ENCODE measurements at places on chromosomes 3 and 15.
A peak's percentile ranks its signal among the peaks of the same experiment; 100 is the strongest.

DNA sequence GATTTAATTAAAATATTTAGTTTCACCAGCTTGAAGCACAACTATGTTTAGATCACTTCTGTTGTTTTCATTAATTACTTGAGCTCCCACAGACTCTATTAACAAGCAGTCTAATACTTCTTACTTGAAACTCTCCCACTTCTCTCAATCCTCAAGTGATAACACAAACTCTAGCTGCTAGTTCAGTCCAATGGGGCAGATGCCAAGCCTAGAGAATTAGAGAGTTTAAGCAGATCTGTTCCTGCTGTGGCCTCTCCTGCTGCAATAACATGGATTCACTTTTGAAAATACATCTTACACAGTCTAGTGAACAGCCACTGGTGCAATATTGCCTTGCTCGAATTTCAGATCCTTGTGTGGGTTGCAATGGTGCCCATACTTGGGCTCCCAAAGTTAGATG is 566.4 kb upstream of the SGO1 start:
- no peak for DNase-seq

GRCh38 chr3:9244495-9245183 is 4.8 kb downstream of the SRGAP3 start:
- DNase-seq: peak; percentile 17

DNA sequence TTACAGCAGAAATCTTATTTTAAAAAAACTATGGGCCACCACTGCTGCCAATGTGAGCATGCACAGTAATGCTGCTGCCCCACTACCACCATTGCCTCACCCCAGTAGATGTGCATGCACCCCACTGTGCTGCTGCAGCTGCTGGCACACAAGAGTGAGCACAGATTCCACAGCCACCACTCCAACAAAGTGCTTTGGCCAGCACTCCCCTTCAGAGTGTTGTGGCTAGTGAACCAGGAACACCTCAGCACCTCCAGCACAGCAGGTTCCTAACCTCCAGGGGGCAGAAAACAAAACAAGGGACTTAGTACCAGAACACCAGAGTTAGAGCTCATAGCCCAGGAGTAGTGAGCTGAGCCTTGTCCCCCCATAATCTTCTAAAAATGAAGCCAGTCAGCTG is 629.6 kb downstream of the PYDC2 start:
- DNase-seq: peak; percentile 68

DNA sequence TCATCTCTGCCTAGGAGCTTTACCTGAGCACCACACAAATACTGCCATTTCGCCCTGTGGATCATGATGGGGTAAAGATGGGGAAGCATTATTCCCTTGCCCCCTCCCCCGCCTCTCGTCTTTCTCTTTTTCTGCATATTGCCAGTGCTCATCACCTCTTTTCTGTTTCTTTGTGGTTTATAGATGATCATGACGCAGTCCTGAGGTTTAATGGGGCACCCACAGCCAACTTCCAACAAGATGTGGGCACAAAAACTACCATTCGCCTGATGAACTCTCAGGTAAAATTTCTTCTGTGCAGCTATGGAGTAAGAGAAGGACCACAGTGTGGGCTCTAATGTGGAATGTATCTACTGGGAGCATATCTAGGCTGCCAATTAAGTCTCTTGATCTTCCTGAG is 88.2 kb downstream of the RPL39L start:
- no peak for DNase-seq

DNA sequence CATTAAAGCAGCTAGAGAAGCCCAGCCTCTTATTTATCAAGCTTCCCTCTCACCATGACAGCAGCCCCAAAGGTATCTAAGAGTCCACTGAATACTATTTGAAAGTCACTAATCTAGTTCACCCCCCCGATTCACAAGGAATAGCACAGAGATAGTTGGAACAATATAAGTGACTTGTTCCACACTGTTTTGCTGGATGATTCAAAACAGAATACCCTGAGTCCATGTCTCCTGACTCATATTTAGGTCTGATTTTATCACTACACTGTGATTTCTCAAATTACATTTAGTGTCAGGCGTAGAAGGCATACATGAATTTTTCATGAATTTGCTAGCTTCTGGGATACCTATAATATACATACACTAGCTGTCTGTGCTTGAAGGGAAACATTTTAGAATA is 18.7 kb upstream of the EOGT start:
- no peak for DNase-seq

DNA sequence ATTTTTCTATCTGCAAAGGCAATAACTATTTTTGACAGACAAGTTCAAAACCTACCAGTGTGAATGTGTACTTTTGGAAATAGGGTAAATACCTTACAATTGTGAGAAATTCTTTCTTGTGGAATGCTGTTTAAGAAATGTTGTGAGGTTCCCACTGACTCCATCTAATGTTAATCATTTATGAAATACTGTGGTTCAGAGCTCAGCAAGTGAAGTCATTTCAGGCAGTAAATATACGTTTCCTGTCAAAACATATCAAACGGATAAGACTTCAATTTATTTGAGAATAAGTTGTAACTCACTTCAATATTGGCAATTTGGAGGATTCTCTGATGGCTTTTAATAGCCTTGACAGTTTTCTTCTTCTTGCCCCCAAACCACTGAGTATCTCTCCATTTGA is 16.4 kb downstream of the TAFA4 start:
- DNase-seq: no peak

DNA sequence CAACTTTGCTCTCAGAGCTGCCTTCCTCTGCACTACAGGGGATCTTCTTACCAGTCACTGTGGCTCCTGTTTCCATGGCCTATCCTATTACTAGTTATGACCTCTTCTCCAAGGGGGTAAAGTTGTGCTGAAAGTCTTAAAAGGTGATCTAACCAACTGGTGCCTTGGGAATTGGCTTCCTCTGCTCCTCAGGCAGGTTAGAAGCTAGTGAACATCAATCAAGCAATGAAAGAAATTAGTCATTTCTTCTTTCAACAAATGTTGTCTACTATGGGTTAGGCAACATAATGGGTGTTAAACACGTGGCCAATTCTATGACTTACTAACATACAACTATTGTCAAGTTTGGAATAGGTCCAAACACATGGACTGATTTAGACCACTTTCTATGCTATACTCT is 571.4 kb upstream of the NAALADL2 start:
- DNase-seq: no peak

- DNase-seq: no peak
These were observed 22.6 kb downstream of the SH3BP5 start for GRCh38 chr3:15309662-15310335.

- DNase-seq: peak; percentile 82
These were observed 20.8 kb downstream of the DPH3 start for GRCh38 chr3:16243706-16244490.

GRCh38 chr3:59472541-59472940 is 422.7 kb upstream of the CFAP20DC start:
- DNase-seq: no peak

GRCh38 chr3:123843668-123844067 is 40.5 kb downstream of the MYLK start:
- no peak for DNase-seq

GRCh38 chr3:8768364-8769087 is 887 bp downstream of the OXTR start:
- no peak for DNase-seq

DNA sequence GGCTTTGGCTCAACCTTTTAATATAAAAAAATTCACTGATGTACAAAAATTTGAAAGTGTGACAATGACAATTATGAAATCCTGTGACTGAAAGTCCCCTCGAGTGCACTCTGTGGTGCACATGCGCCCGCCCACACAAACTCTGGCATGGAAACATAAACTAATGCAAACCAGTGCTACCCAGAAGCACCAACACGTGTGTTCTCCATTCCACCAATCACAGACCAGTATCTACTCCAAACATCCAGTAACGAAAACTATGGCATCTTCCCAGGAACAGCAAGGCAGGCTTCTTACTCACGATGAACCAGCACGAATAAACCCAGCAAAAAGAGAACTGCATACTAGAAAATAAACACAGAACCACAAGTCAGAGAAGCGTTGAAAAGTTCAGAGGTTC is 11.7 kb upstream of the NMB start:
- DNase-seq: no peak

- DNase-seq: no peak
These were observed 418.6 kb upstream of the KCNMB2 start for GRCh38 chr3:178117641-178118040.

DNA sequence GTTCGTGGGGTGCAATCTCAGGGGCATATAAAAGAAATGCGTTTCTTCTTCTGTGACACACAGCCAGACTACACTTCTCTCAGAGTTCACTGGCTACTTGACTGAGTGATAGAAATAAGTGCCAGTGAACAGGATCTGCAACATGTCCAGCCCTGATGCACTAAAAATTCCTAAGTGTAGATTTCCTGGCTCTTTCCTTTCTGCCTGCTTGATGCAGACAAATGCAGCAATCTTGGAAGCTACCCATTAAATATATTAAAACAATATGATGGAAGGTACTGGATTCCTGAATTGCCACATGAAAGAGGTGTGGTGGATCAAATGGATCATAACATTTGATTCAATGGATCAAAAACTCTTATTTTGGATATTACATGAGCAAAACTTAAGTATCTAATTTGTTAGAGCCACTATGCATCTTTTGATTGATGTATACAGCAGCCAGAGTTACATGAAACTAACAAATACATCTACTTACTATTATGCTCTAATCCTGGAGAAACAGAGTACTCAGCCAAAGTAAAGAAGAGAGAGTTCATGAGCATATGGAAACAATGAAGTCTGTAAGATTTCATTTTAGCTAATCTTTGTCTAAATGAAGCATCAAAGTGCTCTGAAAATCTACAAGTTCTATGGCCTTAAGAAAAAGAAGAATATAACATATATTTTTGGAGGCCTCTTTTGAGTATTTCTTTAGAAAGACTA is 222.6 kb downstream of the ZNF385D start:
- no peak for DNase-seq

- no peak for DNase-seq
These were observed 145.4 kb upstream of the GOLIM4 start for GRCh38 chr3:168241156-168241555.

DNA sequence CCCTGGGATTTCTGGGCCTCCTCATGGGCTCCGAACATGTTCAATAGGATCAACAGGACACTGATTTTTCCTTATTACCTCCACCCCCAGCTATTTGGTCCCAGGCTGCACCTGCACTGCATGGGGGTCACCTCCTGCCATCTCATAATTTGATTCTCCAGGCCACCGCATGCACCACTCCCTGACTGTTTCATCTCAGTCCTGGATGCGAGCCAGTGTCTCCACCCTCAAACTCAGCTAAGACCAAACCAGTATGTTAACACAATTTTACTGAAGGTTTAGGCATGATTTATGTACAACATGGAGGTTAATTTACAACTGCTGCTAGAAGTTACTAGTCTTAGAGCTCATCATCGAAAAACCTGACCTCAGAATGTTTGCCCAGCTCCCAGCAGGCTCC is 249.5 kb downstream of the UACA start:
- no peak for DNase-seq

DNA sequence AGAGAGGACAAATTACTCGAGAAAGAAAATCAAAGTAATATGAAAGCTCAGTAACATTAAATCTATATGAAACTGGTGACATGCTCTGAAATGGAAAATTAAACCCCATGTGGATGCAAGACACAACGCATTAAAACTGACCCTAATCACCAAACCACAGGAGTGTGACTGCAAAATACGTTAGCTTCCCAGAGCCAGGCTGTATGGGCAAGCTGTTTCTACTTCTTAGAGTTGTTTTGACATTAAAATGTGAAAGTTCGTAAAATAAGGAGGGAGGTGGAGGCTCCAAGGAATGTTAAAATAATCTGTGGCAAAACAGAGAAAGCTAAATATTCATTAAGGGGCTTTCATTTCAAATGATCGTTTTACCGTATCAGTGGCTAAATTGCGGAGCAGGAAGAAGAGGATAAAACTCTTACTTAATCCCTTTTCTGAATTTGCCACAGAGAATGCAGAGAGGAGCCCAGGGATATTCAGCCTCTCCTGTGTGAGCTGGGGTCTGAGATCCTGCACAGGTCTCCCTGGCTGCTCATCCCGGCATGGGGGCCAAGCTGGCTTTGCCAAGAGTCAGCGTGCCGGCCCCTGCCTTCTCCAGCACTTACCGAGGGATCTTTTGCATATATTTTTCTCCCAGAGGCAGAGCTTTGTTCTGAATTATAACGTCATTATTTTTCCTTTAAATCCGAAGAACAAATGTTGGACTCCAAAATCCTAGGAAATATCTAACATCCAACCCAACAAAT is 239.8 kb upstream of the THBS1 start:
- DNase-seq: no peak

DNA sequence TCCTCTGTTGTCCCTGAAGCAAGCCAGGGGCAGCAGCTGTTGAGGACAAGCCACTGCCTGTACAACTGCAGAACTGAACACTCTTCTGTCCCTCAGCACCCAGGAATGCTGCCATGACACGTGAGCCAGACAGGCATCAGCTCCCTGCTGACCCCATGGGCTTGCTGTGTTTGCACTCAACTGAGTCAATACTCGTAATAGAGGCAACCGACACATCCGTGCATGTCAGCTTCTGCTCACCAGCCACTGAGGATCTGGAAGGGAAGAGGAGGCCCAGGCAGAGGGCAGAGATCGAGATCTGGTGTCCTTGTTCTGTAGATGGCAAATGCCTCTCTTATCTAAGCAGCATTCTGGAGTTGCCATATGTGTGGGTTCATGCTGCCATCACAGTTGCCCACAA is 54.3 kb upstream of the SEC61A1 start:
- no peak for DNase-seq

DNA sequence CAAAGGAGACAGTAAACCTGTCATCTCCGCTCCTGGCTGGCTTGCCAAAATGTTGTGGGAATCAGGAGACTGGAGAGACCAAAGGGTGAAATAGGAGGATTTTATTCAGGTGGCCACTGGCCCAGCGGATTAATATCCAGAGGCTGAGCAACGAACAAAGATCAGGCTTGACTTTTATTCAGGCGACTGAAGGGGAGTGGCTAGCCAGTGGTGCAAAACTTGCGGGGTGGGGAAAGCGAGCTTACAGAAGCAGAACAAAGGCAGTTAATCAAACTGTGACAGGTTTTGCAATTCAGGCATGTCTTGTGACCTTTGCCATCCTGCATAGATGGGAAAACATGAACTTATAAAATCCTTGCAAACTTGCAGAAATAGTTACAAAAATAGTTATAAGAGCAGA is 19.8 kb upstream of the ACAD9 start:
- no peak for DNase-seq

GRCh38 chr15:36161771-36162212 is 417.6 kb upstream of the CDIN1 start:
- peak; percentile 55 for DNase-seq

- peak; percentile 50 for DNase-seq
These were observed 119.9 kb downstream of the LMLN start for GRCh38 chr3:198079771-198080520.

DNA sequence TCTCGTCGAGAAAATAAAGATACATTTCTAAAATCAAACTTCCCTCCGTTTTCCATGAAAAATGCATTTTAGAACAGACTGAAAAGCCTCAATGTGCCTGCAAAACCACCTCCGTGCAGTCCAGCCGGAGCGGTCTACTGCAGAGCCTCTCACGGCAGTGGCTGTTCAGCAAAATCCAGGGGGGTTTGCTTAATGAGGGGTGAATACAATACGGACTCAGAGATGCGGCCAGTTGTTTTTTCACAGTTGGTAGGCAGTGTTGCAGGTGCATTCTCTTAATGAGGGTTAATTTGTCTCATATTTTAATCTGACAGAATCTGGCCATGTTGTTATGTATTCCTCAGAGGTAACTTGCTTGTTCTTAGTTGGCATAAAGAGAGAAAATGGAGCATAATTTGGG is 223.0 kb downstream of the EBLN2 start:
- no peak for DNase-seq

GRCh38 chr3:101950510-101950909 is 101.2 kb downstream of the NFKBIZ start:
- peak; percentile 77 for DNase-seq

GRCh38 chr15:27272427-27272826 is 301.4 kb downstream of the GABRG3 start:
- DNase-seq: no peak

Data from islet precursor cell (in vitro differentiated cells).